ENCODE measurements at places on chromosomes 13 and 19.

GRCh38 chr13:94268661-94269060, 210.8 kb downstream of the DCT start:
- no peak for DNase-seq

DNA sequence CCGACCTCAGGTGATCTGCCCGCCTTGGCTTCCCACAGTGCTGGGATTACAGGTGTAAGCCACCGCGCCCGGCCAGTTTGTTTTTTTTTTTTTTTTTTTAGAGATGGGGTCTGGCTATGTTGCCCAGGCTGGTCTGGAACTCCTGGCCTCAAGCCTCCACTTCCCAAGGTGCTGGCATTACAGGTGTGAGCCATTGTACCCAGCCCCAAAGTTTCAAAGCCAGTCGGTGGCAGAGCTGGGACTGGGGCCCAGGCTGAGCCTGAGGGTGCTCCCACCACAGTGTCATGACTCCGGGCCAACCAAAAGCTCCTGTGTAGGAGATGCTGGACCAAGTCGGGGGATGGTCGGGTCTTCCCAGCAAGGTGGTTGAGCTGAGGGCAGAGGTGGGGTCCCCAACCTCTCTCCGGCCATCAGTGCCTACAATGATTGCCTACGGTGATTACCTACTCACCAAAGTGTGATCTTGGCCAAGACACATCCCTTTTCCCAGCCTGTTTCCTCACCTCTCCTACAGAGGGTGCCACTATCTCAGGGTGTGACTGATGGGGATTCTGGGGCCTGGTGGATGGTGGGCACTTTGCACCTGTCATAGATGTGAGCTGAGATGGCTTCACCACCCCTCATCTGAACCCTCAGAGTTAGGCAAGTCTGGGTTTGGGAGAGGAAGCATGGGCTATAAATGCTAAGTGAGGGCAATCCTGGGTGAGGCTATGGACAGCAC, 5.9 kb upstream of the SAMD1 start:
- DNase-seq: no peak

DNA sequence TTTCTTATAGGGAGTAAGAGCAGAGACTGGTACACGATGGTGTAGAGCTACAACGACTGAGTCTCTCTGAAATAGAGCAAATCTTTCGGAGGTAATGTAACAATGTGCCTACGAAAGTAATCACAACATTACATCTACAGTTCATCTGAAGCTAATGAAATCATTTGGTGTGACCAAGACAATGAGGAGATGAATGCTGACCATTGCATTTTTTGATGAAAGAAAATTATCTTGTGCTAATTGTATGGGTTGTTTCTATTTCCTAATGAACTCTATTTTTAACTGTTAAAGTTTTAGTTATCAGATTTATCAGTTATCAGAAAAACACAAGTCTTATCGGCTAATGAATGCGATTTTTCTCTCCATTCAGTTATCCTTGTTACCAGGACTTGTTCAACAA, 913.4 kb downstream of the SLITRK6 start:
- no peak for DNase-seq

DNA sequence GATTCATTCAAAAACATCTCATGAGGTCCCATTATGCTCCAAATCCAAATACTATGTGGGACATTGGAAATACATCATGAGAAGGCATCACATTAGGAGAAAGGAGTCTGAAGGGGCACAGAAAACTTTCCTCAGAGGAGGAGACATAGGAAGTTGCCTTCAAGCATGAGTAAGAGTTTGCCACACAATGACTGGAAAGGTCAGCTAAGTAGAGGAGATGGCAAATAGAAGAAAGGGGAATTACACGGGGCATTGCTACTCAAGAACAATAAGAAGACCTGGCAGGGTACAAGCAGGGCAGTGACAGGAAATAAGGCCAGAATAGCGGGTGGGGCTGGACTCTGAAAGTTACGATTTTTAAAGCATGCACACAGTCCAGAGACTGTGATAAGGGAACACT, 231.6 kb downstream of the SPRY2 start:
- no peak for DNase-seq

- DNase-seq: no peak
These were observed 27.3 kb upstream of the MUC16 start for GRCh38 chr19:9037400-9038062.

GRCh38 chr19:58274771-58275201, 4.0 kb upstream of the ZNF8 start:
- no peak for DNase-seq

- no peak for DNase-seq
These were observed 38.8 kb downstream of the MYO9B start for GRCh38 chr19:17114414-17114831.

- DNase-seq: no peak
These were observed 9.1 kb downstream of the KL start for GRCh38 chr13:33025220-33025744.

GRCh38 chr19:16379521-16380313, 55.1 kb downstream of the KLF2 start:
- no peak for DNase-seq

DNA sequence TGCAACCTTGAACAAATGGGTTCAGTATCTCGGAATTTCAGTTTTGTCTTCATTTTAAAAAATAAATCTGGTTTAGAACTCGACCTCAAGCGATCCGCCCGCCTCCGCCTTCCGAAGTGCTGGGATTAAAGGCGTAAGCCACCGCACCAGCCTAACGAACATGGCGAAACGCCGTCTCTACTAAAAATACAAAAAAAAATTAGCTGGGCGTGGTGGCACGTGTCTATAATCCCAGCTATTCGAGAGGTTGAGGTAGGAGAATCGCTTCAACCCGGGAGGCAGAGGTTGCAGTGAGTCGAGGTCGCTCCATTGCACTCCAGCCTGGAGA, 571 bp downstream of the ZNF302 start:
- DNase-seq: no peak

GRCh38 chr13:75723901-75724300, 87.8 kb downstream of the LMO7 start:
- no peak for DNase-seq

DNA sequence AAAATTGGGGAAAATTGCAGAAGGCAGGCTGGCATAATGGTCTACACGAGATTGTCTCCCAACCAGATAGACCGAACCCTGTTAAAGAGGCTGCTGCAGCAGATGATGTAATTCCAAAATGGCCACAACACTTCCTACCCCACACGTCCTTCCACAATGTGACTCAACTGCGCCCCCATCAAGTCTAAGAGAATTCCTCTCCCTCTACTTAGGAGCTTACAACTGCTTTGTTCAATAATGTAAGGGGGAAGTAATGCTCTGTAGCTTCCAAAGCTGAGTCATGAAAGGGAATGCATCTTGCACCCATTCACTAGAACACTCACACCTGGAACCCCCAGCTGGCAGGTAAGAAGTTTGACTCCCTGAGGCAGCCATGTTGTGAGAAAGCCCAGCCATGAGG, 117.8 kb upstream of the IRS2 start:
- DNase-seq: no peak

- DNase-seq: no peak
These were observed 21.9 kb downstream of the GRIN2D start for GRCh38 chr19:48415395-48415794.

- DNase-seq: no peak
These were observed 16.1 kb upstream of the SLC46A3 start for GRCh38 chr13:28734906-28735305.
